ENCODE measurements at places on chromosomes 12 and 14.

- DNase-seq: no peak
Measured at GRCh38 chr14:104994978-104995377, 9.4 kb downstream of the CLBA1 start.

GRCh38 chr14:95536671-95537070, 1.8 kb downstream of the GLRX5 start:
- DNase-seq: no peak

- no peak for DNase-seq
Measured at GRCh38 chr12:10126413-10126812, 3.6 kb downstream of the CLEC7A start.

DNA sequence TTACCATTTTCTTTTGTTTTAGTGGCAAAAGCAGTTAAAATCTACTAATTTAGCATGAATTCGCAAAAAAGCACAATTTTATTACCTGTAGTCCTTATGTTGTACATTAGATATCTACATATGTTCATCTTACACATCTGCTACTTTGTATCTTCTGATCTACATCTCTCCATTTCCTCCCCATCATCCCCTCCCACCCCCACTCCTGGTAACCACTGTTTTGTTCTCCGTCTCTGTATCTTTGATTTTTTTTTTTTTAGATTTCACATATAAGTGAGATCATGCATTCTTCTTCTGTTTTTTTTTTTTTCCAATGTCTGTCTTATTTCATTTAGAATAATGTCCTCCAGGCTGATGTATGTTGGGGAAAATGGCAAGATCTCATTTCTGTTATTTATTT, 922.7 kb downstream of the VRK1 start:
- no peak for DNase-seq

DNA sequence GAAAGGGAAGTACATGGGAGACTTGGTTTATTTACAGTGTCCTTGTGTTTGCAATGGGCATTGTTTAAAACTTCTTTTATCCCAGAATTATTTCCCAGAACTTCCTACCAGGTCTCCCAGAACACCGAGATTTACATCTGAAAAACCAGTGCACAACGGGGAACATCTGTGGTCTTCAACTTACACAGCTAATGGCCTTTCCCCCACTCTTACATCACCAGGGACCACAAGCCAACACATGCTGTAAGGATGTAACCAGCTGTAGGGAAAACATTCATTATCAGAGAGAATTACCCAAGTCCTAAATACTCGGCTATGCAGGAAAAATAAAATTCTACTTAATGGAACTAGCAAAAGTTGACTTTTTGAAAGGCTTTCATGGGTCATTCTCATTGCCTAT, 267.6 kb downstream of the DUSP6 start:
- DNase-seq: no peak

DNA sequence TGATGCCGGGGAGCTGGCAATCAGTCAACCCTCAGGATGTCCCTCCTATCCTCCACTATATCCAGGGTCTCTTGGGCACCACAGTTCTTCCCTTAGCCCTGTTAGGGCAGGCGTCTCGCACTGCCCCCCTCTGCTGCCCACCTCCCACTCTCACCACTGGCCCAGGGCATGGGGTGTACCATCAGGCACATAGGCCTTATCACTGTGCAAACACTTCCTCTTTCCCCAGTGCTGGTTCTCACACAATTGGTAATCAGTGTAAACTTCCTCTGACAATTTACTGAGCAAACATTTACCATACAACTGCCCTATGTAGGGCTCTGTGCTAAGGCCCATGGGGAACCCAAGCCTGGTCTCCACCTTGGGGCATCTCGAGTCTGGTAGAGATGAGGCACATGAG, 20.1 kb upstream of the TMED10 start:
- no peak for DNase-seq

- no peak for DNase-seq
Measured at GRCh38 chr14:30608533-30609006, 13.5 kb upstream of the SCFD1 start.

DNA sequence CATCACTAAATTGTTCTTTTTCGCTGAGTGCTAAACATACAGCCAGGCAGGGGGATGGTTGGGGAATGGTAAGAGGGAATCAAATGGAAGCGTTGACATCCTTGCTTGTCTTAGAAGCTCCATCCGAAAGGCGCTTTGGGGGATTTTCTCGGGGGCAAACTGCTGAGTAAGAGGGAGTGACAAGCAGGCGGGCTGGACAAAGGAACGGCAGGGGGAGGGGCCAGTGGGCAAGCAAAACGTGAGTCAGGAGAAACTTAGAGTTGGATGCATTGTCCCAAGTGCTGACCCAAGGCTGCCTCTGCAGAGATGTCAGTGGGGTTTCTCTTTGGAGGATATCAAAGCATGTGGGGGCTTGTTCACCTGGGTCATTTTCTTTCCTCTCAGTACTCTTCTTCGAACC, 480.5 kb downstream of the VRK1 start:
- DNase-seq: no peak

- DNase-seq: no peak
Measured at GRCh38 chr12:123030686-123031085, 50.2 kb downstream of the ARL6IP4 start.
